ENCODE measurements at places on chromosomes 2 and 18.

DNA sequence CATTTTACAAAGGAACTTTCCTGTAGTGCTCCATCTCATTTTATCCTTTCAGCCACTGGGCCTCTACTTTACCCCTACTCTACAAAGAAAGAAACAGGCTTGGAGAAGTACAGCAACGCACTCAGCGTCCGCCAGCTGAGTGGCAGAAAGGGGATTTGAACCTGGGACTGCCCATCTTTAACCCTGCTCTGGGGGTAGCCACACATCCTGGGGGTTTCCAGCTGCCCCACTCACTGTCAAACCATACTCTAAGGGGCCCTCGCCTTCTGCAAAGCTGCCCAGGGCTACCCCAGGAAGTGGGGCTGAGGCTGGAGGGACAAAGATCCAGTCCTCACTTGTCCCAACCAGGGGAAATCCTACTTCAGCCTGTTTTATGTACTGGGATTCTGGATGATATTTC is 17.9 kb downstream of the HS1BP3 start:
- no peak for DNase-seq

GRCh38 chr2:47270421-47270820 is 115.3 kb upstream of the STPG4 start:
- DNase-seq, result no peak

- DNase-seq, result no peak
Measured at GRCh38 chr18:45951016-45951714, 16.0 kb downstream of the EPG5 start.

DNA sequence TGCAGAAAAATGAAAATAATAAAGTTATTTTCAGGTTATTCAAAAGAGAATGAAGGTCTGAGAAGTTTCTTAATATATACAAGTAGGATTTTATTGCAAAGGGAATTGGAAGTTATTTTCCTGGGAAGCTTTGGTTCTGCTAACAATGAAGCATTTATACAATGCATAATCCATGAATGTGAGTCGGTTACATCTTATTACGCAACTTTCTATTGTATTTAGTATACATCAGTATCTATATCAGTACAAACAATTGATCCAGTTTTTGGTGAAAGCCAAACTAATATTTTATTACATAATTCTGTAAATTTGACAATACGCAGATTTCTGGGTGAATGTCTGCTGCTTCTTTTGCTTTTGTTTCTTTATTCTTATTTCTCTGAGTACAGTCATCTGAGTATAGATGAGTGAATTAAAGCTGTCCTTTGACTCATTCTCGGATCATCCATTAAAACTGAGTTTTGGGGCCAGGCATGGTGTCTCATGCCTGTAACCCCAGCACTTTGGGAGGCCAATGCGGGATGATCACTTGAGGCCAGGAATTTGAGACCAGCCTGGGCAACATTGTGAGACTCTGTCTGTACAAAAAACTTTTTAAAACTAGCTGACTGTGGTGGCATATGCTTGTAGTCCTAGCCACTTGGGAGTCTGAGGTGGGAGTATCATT is 108.5 kb downstream of the SOCS6 start:
- no peak for DNase-seq

DNA sequence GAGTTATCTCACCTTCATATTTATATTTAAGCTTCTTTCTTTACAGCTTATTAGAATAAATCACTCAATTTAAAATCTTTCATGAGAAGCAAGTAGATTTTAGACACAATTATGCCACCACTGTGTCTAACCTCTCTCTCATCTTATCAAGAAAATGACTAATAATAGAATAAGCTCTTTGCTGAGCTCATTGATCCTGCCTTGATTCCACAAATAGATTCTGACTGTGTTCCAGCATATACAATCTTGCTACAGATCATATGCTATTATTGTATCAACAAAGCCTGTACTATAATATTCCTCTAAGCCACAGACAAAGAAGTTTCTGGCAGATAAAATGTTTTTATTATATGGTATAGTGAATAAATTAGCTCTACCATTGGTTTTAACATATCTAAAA is 168.7 kb upstream of the GULP1 start:
- DNase-seq, result no peak

DNA sequence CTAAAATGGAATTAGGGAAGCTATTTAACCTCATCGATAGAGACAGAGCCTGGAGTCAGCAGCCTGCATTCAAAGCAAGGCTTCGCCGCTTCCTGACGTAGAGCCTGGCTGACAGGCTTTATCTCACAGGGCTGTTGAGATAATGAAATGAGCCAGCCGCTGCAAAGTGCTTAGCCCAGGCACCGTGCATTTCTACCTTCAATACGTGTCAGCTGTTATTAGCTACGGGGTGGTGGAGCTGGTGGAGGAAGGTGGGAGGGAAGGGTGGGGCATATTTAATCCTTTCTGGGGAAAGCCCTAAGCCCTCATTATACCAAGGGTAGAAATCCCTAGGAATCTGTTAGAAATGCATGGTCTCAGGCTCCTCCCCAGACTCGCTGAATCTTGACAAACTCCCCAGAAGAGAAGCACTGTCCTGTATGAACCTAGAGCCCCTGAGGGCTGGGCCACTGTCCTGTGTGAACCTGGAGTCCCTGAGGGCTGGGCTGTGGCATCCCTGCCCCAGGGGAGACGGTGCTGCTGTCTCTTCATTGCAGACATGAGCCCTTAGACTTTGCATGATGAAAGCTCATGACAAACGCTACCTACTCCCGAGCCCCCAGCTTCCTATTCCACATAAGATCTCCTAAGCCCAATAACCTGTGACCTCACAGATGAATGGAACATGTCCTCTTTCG is 72.4 kb downstream of the ALPK2 start:
- no peak for DNase-seq

DNA sequence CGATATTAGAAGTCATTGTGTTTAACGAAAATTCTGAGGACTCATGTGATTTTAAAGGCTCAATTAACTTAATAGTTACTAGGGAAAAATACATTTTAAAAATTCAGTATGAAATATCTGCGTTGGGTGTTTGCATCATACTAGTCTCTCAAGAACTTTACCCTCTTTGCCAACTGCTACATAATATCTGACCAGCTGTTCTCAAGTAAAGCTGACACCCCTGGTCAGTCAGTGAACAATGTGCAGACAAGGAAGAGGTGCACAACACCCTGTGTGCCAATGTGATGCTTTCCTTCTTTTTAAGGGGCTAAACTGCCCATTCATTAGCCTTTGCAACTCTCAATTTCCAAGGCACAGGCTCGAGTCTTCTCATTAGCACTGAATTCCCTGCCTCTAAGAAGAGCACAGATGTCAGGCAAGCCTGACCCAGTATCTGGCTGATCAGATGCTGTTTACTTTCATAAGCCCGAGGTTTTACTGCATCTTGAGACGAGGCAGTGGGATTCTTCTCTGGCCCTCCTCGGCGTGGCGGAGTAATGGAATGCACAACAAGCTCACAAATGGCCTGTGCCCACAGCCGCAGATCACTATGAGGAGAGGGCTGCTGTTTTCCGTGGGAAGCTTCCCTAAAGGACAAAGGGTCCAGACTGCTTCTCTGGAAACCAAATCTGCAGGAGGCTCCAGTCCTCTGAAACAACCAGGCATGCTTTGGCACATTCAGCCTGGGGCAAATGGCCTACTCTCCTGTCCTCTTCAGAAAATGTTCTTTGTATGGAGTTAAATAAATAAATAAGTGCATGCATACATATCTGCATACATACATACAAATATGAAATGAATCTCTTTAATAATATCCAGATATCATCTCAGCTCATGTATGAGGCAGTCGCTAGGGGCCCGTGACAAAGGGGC is 240.3 kb downstream of the ZNF521 start:
- DNase-seq, result no peak

DNA sequence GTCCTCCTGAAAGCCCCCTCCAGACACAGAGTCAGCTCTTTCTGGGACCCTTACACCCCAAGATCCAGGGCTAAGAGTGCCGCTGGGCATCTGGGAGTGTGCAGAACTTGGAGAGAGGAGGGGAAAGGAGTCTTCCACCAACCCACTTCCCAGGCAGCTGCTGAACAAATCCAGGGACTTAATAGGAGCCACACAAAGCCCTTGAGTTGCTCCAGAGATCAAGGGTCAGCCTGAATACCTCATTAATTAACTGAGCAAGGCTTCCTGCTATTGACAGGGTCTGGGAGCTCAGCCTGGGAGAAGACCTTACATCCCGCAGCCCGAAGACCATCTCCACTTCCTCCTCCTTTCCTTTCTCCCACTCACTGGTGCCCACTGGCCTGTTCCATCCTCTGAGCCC is 108.3 kb downstream of the CELF4 start:
- DNase-seq, result no peak

DNA sequence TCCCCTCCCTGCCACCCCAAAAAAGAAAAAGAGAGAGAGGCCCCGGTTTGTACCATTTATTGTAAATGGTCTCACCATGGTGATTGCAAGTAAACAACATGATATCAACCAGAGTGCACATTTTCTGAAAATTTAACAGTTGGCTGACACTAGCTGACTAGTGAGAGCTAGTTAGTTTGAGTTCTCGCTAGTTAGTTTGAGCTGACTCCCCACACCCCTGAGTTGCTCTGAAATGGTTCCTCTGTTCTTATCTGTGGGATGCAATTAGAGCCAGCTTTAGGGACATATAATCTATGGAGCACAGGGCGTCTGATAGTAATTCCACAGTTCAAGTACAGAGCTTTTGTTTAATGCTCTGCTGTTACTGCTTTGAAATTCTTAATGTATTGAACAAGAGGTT is 13.1 kb downstream of the CASP10 start:
- DNase-seq, result no peak

GRCh38 chr2:11344956-11345677 is 681 bp upstream of the ROCK2 start:
- no peak for DNase-seq

GRCh38 chr2:65175894-65176530 is 46.1 kb upstream of the RAB1A start:
- DNase-seq, result no peak

DNA sequence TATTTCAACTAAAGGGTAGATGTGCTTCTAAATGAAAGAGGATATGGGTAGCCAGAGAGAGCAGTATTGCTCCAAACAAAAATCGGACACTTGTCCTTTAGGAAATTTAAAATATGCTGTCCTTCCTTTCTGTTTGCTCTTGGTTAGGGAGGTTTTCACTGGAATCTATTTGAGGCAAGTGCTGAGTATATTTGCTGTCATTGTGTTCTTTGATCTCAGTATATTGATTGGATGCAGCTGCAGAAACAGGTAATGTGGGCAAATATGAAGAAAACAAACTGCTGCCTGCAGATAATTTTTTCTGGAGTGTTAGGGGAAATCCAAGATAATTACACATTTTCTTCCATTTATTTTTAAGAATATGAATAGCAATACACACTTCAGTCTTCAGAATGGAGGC is 410.2 kb downstream of the NCKAP5 start:
- DNase-seq, result no peak

- no peak for DNase-seq
Measured at GRCh38 chr18:27483276-27483675, 298.2 kb upstream of the CHST9 start.

Data from activated CD8-positive, alpha-beta memory T cell treated with anti-CD3 and anti-CD28 coated beads for 24 hours (primary cell).